ENCODE measurements at places on chromosomes 12 and 14.

- peak overlapping the region; percentile 68 for H3K27ac ChIP-seq
- H3K36me3 ChIP-seq: no peaks in the 10 kb centered on the region
- no peak for DNase-seq
- no peaks in the 10 kb centered on the region for H3K27me3 ChIP-seq
- H3K4me1 ChIP-seq: peaks cover 26% of the 10 kb centered on the region
Measured at GRCh38 chr14:22887260-22887989, 4.4 kb downstream of the REM2 start.

- peaks cover 15% of the 10 kb centered on the region for H3K4me1 ChIP-seq
- H3K36me3 ChIP-seq: no peaks in the 10 kb centered on the region
- peak overlapping the region; percentile 58 for H3K4me3 ChIP-seq
- peaks cover 56% of the 10 kb centered on the region for H3K27me3 ChIP-seq
- DNase-seq: no peak
Measured at GRCh38 chr12:1531153-1531653, 63.2 kb downstream of the FBXL14 start.

GRCh38 chr12:13631873-13632272, 349.5 kb downstream of the GRIN2B start:
- no peak overlapping the region for H3K4me3 ChIP-seq
- no peaks in the 10 kb centered on the region for H3K36me3 ChIP-seq
- no peaks in the 10 kb centered on the region for H3K27me3 ChIP-seq
- no peak overlapping the region for H3K27ac ChIP-seq
- H3K4me1 ChIP-seq: no peaks in the 10 kb centered on the region

GRCh38 chr14:63632932-63633514, 8.6 kb downstream of the WDR89 start:
- no peaks in the 10 kb centered on the region for H3K27me3 ChIP-seq
- no peak for DNase-seq
- no peak overlapping the region for H3K27ac ChIP-seq
- H3K4me3 ChIP-seq: no peak overlapping the region
- H3K36me3 ChIP-seq: no peaks in the 10 kb centered on the region

All from lower lobe of right lung (tissue), 2 donors.